ENCODE measurements at places on chromosomes 6 and 20.

DNA sequence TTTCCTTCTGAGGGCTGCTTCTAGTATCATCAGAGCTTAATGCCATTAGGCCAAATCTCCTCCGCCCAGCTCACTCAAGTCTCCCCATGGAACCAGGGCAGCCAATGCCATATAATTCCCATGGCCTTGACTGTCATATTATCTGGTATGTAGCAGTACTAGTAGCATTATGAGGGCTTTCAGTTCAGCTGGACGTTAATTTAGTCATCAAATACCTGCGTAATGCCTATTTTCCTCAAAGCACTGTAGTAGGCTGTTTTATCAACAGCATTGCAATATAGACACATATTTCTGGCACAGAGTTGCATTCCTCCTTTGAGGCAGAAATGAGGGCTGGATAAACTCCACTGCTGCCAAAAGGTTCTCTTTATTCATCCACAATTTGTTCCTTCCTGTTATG is 1.7 kb downstream of the KCTD20 start:
- no peak for DNase-seq

GRCh38 chr6:167565884-167566599 is 241.2 kb downstream of the TTLL2 start:
- DNase-seq: no peak

- no peak for DNase-seq
Observed at GRCh38 chr6:46184114-46184513, 13.3 kb upstream of the ENPP5 start.

DNA sequence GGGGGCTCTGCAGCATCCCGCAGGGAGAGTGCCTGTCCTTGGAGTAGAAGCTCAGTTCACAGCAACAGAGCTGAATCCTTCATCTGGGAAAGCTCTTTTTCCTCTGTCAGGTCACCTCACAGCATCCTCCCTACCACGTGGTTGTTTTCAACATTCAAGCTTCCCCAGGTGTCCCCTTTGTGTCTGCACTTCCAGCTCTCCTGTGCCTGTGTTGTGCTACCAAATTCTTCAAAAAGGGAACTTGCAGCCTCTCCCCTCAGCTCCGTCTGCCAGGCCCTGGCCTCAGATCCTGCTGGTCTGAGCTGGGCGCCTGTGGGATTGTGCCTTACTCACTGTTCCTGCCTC is 108.4 kb downstream of the FOXF2 start:
- DNase-seq: no peak

GRCh38 chr20:49594931-49595315 is 27.0 kb upstream of the PTGIS start:
- DNase-seq: no peak

DNA sequence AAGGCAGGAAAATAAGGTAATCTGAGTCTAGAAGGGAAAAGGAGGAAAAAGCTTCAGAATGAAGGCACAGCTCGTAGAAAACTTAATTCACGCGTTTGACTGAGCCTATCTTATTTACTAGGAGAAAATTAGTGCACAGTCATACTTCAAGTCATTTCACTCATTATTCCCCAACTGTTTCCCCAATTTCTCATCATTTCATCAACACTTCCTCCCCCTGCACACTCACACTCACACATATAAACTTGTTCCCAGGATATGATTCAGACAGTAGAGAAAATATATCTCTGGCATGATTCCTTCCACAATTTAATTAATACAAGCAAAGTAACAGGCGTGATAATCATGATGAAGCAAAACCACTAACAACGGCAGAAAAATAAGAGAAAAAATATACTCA is 94.5 kb upstream of the F13A1 start:
- no peak for DNase-seq

DNA sequence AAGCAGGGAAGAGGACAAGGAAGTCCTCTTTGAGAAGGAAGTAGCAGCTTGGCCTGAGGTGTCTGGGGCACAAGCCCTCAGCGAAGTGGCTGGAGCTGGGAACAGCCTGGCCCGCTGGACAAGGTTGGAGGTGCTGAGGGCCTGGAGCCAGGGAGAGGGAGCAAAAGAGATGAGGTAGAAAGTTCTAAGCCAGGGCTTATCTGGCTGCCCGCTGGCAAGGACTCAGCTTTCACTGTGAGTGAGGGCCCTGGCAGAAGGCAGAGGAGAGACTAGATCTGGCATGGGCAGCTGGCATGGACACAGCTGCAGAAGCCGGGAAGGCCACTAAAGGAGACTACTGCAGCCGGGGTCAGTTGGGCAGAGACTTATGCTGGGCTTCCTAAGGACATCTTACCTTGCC is 21.8 kb upstream of the PCMTD2 start:
- DNase-seq: no peak

GRCh38 chr6:70285201-70285600 is 17.7 kb downstream of the COL9A1 start:
- no peak for DNase-seq

DNA sequence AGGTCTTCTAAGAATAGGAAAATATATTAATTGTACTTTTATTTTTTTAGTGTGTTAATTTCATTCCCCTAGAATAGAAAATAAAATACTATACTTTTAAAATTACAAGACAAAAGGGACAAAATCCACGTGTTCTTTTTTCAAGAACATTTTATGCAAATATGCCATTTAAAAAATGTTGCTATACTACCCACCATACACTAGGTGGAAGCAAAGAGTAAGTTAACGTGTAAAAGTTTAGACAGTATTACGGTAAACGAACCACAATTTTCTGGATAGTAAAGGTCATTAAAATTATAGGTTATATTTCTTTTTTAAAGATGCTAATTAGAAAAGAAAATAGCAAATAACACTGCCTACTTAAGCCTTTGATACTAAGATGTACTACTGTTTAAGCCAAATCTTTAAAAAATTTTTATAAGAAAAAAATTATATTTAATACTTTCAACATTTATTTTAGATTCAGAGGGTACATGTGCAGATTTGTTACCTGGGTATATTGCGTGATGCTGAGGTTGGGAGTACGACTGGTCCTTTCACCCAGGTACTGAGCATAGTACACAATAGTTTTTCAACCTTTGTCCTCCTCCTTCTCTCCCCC is 287.6 kb downstream of the PHF3 start:
- DNase-seq: no peak

DNA sequence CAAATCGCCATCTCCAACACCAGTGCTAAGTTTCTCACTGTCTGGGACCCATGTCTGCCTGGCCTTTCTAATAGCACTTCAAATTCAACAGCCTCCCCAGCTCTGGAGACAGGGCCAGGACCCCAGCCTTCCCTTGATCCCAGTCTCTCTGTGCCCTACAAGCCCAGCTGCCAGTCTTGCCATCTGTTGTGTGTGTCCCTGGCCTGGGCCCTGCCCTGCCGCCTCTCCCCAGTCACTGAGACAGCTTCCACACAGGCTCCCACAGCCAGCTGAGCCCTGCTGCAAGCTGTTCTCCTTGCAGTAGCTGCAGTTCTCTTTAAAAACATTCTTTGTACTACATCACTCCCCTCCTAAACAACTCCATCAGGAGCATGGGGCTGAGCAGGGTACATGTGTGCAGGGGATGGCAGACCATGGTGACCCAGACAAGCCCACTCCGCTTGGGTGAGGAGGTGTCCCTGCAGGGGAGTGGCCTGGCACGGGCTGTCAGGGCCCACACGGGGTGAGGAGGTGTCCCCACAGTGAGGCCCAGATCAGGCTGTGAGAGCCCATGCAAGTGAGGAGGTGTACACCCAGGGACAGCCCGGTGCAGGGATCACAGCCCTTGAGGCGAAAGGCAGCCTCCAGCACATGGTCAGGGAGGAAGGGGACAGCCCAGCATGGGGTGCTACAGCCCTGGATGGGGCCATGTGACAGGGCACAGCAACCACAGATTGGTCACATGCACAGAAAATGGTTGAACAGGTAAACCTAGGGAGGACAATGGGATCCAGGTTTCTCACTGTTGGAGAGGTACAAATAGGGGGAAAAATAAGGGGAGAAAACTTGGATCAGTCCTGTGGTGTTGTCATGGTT is 16.2 kb downstream of the CST7 start:
- no peak for DNase-seq

- no peak for DNase-seq
Observed at GRCh38 chr6:46799657-46800056, 6.5 kb downstream of the MEP1A start.

- DNase-seq: no peak
Observed at GRCh38 chr6:41600499-41601247, 37.6 kb upstream of the MDFI start.

GRCh38 chr20:8454137-8454712 is 322.2 kb downstream of the PLCB1 start:
- no peak for DNase-seq

- no peak for DNase-seq
Observed at GRCh38 chr6:133699741-133700385, 189.1 kb upstream of the TCF21 start.

- no peak for DNase-seq
Observed at GRCh38 chr6:142482974-142483373, 181.2 kb downstream of the ADGRG6 start.

DNA sequence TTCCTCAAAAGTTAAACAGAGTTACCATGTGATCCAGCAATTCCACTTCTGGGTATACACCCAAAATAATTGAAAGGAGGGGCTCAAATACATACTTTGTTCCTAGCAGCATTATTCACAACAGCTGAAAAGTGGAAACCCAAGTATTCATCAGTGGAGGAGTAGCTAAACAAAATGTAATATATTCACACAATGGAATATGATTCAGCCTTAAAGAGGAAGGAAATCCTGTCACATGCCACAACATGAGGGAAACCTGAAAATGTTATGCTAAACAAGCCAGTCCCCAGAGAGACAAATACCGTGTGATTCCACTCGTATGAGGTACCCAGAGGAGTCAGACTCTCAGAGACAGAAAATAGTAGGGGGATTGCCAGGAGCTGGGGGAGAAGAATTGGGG is 44.5 kb downstream of the PXDC1 start:
- DNase-seq: no peak

- DNase-seq: no peak
Observed at GRCh38 chr6:108714766-108715414, 133.3 kb upstream of the ARMC2 start.

DNA sequence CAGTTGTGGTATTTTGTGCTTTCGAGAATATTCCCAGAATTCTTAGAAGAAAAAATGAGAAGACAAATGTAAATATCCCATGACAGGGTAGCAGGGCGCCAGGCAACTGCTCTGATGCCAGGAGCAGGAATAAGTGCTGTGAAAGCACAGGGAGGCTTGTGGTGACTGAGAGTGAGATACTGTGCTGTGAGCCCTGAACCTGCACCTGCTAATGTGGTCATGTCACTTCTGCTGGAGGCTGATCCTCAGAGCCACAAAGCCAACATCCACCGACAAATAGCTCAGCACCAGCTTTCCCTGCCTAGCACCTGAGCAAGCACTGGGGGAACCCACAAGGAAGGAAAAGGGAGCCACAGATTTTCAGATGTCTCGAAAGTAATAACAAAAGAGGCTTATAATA is 368.6 kb upstream of the CDH4 start:
- no peak for DNase-seq

- no peak for DNase-seq
Observed at GRCh38 chr20:24649787-24650490, 180.5 kb downstream of the SYNDIG1 start.

GRCh38 chr6:163994566-163994965 is 580.0 kb downstream of the QKI start:
- DNase-seq: no peak

DNA sequence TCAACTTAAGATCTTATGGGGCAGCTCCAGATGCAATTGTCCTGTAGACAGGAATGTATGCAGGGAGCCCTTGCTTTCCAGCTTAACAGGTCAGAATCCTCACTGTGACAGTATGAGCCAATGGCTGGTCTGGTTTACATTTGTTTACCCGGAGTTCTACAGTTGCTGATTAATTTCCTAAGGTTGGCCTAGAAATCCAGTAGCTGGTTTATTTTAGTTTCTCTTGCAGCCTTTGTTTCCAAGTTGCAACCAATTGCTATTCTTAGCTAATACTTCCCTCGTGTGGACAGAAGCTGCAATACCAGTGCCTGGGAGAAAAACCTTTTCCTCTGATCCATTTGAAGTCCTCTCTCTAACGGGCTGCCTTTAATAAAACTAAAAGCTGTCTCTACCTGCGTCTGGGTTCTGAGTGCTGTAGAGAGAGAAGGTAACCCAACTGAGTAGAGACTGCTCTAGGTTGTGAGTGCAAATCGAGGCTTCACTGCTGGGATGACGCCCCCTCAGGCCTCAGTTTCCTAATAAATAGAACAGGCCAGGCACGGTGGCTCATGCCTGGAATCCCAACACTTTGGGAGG is 45.9 kb downstream of the ZNF217 start:
- no peak for DNase-seq

DNA sequence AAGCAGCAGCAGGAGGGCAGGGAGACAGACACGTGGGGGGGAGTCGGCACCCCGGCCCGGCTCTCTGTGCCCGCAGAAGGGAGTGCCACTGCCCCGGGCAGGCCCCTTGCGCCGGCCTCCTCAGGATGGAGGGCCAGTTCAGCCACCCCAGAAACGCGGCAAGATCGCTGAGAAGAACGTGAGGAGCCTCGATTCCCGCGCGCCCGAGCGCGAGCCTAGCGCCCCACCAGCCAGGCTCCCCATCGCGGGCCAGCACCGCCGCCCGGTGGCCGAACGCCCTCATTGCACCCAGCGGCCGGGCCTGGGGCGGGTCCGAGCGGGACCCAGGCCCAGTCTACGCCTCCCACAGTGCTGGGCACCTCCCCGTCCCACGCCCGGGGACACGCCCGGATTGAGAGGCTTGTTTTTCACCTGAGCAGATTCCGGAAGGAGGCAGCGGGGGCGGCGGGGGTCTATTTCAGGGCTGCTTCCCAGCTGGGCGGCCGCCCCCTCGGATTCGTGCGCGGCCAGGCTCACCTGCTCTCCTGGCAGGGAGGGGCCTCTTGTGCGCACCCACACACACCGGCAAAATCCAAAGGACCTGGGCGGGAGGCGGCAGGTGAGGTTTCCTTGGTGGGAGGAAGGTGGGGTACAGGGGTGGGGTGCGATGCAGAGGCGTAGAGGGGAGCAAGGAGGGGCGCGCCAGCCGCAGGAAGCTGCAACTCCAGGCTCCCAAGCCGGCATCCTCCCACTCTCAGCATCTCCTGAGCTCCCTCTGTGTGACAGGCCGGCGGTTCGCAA is 9.0 kb upstream of the GRM4 start:
- DNase-seq: peak; percentile 95

GRCh38 chr6:168939796-168940195 is 313.9 kb downstream of the THBS2 start:
- DNase-seq: no peak

DNA sequence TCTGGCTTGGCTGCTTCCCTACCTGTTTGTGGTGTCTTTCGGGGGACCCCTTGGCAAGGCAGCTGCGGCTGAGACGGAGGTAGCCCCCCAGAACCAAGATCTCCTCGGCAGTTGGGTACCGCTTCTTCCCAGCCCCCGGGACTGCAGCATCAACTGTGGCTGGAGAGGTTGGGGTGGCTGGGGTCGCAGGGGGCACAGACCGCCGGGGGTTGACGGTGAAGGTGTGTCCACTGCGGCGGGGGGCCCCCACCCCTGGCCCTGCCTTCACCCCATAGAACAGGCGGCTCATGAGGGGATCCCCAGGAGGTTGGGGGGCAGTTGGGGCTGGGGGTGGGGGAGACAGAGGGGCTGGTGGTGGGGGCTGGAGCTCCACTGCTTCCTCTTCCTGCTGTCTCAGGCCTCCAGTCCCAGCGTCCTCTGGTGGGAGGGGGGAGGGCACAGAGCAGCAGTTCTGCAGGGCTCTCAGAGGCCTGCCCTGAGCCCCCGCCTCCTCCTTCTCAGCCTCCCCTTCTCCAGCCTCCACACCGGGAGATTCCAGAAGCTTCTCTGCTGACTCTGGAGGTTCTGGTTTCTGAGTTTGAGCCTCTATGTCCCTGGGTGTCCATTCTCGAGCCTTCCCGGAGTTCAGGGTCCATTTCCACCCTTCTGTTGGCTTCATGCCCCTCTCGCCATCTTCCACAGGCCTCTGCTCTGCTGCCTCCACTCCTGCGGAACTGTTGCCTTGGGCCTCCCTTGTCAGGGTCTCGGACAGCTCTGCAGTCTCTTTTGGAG is 1.9 kb downstream of the PPP1R18 start:
- peak; percentile 74 for DNase-seq

Measured in upper lobe of left lung (tissue), 6 donors.